ENCODE measurements at places on chromosomes 12 and 14.

GRCh38 chr14:67815573-67816225 lies 691 bp downstream of the ZFYVE26 start:
- DNase-seq = peak; percentile 63

- DNase-seq = no peak
These were observed 11.5 kb downstream of the C1S start for GRCh38 chr12:7072035-7072434.

GRCh38 chr14:36365766-36366165 lies 45.3 kb upstream of the MBIP start:
- DNase-seq = no peak

- DNase-seq = no peak
These were observed 3.1 kb upstream of the SLCO1B3 start for GRCh38 chr12:20807192-20808080.

- DNase-seq = no peak
These were observed 257.0 kb downstream of the ETNK1 start for GRCh38 chr12:22881878-22882385.

- peak; percentile 80 for DNase-seq
These were observed 55.0 kb upstream of the NELL2 start for GRCh38 chr12:44930972-44931600.

DNA sequence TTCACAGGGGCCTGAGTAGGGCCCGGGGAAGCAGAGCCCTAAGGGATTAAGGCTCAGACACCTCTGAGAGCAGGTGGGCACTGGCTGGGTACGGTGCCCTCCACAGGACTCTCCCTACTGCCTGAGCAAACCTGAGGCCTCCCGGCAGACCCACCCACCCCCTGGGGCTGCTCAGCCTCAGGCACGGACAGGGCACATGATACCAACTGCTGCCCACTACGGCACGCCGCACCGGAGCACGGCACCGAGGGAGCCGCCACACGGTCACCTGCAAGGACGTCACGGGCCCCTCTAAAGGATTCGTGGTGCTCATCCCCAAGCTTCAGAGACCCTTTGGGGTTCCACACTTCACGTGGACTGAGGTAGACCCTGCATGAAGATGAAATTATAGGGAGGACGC lies 7.1 kb downstream of the LTBR start:
- no peak for DNase-seq

DNA sequence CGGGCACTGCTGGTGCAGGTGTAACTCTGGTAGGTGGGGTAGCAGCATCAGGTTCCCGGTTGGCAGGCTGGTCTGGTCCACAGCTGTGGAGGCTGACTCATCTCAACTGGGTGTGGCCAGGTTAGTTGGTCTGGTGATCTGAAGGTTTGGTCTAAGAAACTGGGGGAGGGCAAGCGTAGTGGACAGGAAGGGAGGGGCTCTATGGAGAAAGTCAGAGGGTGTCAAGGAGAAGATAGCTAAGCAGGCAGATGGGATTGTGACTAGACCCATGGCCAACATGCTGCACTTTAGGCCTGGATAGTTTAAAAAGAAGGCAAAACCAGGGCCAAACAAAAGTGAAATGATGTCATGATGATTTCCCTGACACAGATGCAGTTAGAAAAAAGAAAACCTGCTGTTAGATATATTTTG lies 7.9 kb downstream of the TRIM9 start:
- no peak for DNase-seq

- DNase-seq = no peak
These were observed 122.1 kb downstream of the SLC5A8 start for GRCh38 chr12:101087920-101088319.

GRCh38 chr12:79255288-79255687 lies 390.7 kb downstream of the SYT1 start:
- DNase-seq = no peak

- no peak for DNase-seq
These were observed 281.0 kb upstream of the RGS6 start for GRCh38 chr14:71651228-71651627.

- no peak for DNase-seq
These were observed 373.5 kb upstream of the FAR2 start for GRCh38 chr12:28775556-28775955.

GRCh38 chr12:108094056-108094649 lies 34.9 kb upstream of the WSCD2 start:
- DNase-seq = no peak

GRCh38 chr12:131915000-131915689 lies 13.9 kb upstream of the PUS1 start:
- DNase-seq = no peak

DNA sequence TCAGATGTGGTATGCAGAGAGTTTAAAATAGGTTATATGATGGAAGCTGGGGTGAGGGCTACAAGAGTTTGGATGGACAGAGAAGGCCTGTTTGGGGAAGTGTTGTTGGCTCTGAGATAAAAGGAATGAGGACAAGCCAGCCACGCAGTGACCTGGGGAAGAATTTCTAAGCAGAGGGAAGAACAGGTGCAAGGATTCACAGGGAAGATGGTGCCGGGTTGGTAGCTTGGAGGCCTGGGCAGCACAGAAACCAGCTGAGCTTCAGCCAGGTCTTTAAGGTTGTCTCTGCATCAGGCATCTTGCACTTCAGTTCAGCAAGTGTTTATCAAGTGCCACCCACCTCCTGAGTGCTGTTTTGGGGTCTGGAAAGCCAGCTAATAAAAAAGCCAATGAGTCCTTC lies 1163.7 kb downstream of the AACS start:
- DNase-seq = no peak

GRCh38 chr12:68530965-68531364 lies 79.7 kb upstream of the RAP1B start:
- DNase-seq = no peak

DNA sequence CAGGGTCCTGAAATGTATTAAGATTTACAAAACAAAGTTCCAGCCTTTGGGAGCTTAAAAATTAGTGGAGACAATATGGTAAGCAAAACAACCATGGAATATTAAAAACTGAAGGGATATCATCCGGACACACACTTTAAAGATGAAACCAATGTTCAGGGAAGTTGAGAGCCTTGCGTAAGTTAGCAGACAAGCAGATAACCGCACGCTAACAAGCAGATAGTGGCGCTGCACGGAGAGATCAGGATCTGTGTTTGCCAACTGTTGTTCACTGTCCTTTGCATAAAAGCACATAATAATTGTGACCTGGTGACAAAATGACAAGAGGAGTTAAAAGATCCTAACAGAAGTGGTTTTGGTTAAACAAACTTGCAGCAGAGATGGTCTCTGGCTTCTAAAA lies 14.3 kb upstream of the TMEM229B start:
- no peak for DNase-seq

DNA sequence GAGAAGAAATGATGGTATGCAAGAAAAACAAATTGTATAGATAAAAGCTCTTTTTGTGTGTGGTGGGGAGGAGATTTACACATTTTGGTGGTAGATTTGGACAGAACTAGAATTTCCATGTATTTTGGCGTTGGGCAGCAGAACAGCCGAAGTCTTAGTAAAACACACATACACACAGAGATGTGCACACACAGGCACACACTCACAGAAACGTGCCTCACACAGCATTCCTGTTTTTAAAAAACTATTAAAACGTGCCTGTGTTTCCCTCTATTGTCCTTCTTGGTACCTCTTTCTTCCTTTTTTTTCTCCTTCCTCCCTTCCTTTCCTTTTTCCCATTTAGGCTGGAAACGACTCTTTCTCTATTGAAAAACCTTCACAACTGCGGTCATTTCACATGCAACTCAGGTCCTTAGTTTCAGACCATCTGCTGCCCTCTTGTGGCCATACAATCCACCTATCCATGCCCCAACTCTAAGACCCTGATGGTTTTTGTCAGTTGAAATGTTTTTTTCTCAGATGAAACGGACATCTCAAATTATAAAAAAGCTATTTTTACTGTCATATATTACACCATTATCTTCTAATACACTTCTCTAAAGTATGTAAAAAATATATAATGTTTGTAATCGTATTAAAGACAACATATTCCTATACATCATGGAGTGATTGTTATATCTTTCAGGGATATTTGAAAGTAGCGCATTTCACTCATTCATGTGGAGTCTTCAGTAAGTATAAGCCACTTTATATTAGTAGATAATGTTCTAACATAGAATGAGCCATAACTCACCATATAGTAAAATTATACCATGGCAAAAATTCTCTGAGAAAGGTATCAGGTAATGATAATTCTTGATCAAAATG lies 386.7 kb upstream of the NOVA1 start:
- DNase-seq = peak; percentile 88

DNA sequence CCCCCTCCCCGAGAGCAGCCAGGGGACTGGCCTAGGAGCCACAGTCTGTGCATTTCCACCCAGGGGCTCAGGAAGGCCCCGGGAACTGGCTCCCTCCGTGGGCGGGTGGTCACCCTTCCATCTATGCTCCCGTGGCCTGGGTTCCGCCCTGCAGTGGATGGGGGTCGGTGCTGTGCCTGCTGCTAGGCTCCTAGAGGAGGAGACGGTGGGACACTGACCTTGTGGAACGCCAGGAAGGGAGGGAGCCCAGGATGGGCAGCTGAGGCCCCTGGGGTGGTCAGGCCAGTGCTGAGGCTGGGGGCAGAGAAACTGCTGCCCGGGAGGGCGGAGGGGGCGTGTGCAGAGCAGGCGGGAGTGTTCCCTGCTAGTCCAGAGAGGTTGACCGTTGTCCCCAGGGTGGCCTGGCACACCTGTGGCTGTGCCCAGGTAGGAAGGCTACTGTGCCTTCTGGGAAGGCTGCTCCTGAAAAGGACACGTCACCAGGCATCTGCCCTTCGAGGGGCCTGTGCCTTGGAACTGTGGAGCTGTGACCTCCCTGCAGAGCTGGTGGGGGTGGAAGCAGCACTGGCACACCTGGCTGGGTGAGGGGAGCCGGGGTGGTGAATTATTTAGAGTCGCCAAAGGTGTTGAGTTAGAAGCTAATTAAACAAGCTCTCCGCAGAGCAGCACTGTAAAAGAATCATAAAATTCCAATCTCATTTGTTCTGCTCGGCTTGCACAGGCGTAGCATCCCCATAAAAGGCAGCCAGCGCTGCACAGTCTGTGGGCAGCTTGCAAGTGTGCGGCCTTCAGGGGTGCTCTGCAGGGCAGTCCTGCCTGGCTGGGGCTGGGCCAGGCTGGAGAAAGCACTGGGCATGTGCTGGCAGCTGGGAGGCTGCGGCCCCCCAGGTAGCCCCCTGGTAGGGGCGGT lies 145.1 kb downstream of the KIF26A start:
- no peak for DNase-seq

DNA sequence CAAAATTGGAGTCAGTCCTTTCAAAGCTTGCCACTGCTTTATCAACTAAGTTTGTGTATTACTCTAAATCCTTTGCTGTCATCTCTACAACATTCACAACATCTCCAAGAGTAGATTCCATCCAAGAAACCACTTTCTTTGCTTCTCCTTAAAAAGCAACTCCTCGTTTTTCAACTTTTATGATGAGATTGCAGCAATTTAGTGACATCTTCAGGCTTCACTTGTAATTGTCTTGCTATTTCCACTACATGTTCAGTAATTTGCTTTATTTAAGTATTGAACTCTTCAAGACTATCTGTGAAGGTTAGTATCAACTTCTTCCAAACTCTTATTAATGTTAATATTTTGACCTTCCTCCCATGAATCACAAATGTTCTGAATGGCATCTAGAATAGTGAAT lies 747.9 kb downstream of the TMTC2 start:
- DNase-seq = peak; percentile 34

- DNase-seq = no peak
These were observed 164.2 kb downstream of the CALM1 start for GRCh38 chr14:90560991-90561390.

DNA sequence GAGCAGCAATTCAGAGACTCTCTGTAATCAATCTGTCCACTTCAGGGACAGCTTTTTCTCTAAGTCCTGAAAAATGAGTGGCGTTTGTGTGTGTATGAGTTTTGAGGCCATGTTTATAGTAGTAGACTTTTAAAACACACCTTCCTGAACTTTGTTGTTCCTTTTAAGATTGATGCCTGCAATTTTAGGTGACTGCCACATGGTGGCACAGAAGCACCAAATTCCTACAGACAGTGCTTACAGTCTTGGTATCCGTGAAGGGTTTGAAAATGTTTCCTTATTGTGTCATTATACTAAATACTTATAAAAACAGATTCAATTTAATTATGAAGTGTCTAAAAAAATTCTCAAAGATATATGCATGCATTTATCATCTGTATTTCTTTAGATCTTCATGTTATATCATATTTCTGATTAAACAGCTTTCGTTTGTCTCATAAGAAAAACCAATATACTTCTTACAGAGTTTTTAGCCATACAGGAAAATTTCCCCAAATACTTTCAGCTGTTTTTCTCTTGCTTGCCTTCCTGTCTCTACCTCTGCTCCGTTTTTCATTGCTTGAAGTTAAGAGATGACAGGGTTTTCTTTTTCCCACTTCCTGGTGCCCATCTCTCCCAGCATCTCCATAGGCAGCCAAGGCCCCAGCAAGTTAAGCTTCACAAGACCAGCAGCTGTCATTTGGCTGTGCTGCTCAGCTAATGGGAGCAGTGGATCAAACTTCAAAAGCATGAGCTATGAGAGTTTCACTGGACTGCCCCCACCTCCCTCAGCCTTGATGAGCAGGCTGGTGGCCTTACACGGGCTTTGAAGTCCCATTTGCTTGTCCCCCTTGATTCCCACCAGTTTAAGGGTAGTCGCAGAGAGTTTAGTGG lies 259.6 kb downstream of the AKAP6 start:
- DNase-seq = peak; percentile 61

- DNase-seq = no peak
These were observed 653.3 kb upstream of the MIS18BP1 start for GRCh38 chr14:45906257-45906656.

GRCh38 chr14:59262717-59263454 lies 74.4 kb downstream of the DAAM1 start:
- peak; percentile 96 for DNase-seq

GRCh38 chr12:114604606-114605005 lies 79.4 kb downstream of the TBX3 start:
- DNase-seq = no peak

GRCh38 chr12:52903285-52903854 lies 1.5 kb downstream of the KRT8 start:
- no peak for DNase-seq

DNA sequence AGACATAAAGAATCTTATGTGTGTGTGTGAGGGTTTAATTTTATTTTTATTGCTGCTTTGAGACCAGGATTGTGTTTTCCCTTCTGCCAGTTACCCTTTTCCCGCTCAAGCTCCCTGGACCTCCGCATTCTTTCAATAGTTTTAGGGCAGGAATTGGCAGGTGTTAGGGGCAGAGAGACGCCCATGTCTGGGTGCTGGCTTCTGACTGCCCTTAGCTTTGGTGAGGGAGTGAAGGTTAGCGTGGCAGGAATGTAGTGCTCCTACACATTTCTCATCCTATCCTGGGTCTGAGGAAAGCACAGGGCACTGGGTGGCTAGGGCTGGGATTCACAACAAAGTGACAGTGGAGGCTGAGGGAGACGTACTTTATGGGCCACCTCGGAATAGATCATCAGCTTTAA lies 428.1 kb downstream of the ZFP36L1 start:
- no peak for DNase-seq

- no peak for DNase-seq
These were observed 11.2 kb upstream of the PLD4 start for GRCh38 chr14:104913435-104913834.

DNA sequence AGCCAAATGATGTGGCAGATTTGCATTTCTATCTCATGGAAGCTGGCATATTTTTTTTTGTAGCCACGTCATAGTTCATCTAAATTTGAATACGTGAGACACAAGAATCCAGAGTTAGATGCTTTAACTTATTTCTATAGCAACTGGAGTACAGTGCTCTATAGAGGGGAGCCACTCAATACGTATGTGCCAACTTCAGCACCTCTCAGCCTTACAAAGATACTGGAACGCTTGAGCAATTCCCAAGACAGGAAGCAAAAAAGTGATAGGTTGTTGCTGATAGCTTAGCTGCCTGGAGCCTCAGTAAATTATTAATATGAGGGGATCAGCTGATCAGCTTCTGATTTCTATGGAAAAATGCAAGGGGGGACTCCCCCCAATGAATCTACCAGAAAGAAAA lies 24.1 kb upstream of the PELI2 start:
- no peak for DNase-seq
